Spinal cord (tissue), 10 donors: ENCODE measurements at places on chromosomes 11 and 22.

- DNase-seq = no peak
Observed at GRCh38 chr11:19739872-19740271, 27.2 kb downstream of the NAV2 start.

- no peak for DNase-seq
Observed at GRCh38 chr11:110486156-110486555, 56.4 kb downstream of the FDX1 start.

- no peak for DNase-seq
Observed at GRCh38 chr11:3939651-3940190, 84.3 kb downstream of the STIM1 start.

DNA sequence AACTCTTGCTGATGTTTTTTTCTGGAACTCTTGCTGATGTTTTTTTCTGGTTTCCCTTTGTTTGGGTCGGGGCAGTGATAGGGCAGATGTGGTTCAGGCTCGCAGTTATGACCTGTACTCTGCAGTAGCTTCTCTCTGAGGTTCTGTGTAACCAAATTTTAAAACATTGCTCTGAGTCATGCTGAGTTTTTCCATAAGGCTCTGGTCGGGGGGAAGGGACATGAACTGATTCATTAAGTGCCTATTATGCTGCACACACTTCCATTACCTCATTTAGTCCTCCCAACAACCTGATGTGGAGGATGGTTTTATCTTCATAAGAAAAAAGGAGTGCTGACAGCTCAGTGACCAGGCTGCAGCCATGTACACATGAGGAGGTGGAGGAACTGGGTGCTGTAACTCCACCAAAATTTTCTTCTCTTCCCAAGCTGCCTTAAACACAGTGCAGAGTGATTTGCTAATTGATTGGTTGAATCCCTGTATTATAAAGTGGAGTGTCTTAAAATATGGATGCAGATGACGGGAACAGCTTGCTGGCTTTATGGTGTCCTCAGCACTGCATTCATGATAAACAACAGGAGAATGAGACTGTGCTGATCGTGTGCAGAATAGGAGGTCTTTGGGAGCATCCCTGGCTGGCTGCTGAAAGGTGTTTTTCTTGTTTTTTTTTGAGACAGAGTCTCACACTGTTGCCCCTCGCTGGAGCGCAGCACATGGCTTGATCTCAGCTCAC lies 19.1 kb downstream of the TNRC6B start:
- DNase-seq = no peak

DNA sequence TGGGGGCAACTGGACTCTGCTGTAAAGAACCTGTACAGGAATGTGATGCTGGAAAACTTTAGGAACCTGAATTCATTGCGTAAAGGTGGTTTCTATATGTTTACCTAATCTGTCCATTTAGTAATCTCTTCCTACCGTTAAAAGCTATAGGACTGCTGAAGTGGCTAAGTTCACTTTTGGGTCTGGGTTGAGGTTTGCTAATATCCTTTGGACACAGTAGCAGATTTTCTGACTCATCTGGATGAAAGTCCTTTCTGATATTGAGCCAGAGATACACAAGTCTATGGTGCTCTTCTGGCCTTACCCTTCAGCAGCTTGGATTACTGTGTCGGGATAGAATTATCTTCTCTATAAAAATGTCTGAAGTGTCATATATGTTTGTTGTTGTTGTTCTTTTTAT lies 16.9 kb downstream of the ZNF215 start:
- no peak for DNase-seq

- DNase-seq = no peak
Observed at GRCh38 chr11:114426280-114426679, 13.0 kb upstream of the REXO2 start.

DNA sequence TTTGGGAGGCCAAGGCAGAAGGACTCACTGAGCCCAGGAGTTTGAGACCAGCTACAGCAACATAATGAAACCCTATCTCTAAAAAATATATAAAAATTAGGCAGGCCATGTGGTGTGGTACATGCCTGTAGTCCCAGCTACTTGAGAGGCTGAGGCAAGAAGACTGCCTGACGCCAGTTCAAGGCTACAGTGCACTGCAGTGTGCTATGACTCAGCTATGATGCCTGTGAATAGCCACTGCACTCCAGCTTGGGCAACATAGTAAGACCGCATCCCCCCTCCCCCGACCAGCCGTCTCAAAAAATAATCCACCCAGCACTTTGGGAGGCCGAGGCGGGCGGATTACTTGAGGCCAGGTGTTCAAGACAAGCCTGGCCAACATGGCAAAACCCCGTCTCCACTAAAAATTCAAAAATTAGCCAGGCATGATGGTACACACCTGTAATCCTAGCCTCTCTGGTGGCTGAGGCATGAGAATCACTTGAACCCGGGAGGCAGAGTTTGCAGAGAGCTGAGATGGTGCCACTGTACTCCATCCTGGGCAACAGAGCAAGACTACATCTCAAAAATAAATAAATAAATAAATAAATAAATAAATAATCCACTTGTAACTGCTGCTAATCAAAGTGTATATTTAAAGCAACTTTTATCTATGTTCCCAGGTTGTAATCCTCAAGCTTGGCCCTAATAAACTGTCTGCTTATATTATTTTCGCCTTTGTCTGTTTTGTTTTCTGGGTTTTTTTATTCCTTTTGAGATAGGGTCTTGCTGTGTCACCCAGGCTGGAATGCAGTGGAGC lies 7.8 kb downstream of the HPS5 start:
- DNase-seq = no peak

- no peak for DNase-seq
Observed at GRCh38 chr11:42170601-42171000, 711.1 kb upstream of the LRRC4C start.

DNA sequence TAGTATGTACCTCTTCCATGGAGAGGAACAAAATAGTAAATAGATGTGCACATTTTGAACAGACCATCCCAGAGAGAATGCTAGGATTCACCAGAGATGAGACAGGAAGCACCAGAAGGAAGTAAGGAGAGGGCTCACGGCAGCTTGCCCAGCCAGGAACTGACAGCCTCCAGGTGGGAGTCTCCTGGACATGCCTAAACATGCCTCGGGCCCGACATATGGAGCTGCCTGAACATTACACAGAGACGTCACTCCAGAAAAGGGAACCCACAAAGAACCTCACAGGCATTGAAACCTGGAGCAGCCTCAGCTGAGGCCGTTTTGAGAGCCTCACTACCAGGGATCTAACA lies 67.4 kb downstream of the BRD1 start:
- no peak for DNase-seq

DNA sequence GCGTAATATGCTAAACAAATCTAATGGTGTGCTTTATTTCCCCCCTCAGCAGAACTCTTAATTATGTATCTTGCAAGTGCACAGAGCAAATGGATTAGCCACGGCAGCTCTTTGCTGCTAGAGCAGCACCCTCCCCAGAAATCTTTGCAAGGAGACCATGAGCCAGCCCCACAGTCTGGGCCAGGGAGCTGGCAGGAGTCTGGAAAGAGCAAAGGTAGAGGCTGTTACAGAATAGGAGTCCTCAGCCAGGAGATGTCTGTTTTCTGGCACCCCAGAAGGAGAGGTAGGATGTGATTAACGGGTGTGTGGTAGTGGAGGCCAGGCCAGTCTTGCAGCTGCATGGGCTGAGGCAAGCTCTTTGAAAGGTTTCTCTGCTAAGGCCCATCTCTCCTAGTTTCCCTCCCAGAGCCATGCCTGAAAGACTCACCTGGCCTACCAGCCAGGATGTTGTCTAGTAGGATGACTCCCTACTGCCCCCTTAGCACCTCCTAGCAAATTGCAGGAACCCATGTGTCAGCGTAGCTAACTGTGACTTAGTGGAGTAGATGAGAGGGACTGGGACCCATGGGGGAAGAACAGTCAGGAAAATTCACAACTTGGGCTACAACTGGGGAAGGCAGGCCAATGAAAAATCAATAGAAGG lies 557.2 kb downstream of the BUD13 start:
- no peak for DNase-seq
